ENCODE measurements at places on chromosomes 6 and 20.
A peak's percentile ranks its signal among the peaks of the same experiment; 100 is the strongest.

DNA sequence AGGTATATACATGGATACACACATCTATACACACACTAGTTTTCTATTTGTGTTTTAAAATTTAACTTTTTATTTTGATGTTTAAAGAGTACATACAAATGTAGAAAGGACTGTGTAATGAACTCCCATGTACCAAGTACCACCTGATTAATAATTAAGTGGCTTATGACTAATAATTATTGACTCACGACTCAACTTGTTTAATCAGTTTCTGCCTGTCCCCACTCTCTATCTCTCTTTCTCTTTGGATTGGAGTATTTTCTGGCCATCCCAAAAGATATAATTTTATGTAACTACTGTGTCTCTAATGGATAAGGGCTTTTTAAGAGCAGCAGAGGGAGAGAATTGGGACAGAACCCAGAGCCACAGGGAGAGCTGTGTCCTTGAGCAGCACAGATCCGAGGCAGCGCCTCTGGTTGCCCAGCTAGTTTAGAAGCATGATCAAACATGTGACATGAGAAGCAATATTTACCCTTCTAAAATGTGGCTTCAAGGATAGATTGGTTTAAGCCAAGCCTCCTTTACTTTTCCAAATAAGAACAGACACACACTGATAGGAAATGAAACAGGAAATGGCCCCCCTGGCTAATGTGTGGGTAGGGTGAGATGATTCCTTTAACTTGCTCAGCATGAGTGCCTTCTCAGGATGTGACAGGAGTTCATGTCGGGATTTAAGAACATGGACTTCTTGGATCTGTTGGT lies 81.0 kb downstream of the ERMARD start:
- no peak overlapping the region for H3K27ac ChIP-seq
- H3K4me3 ChIP-seq: no peak overlapping the region
- H3K4me1 ChIP-seq: peaks cover 36% of the 10 kb centered on the region
- H3K27me3 ChIP-seq: peaks cover 42% of the 10 kb centered on the region

DNA sequence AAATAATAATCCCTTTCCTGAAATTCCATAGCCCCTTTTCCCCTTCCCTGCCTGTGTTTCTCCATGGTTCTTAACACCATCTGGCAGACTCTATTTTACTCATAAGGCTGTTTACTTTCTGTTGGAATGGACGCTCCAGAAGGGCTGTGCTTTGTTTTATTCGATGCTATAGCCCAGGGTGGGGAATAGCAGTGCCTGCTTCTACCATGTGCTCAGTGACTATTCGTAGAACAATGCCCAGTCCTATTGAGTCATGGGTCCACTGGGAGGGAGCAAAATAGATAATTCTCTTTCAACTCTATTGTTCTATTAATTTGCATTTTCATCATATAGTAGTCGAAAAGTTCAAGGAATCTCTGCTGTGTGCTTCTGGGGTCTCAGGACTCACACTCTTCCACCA lies 565.1 kb downstream of the C6orf118 start:
- H3K27me3 ChIP-seq: peaks cover 3% of the 10 kb centered on the region
- no peak for DNase-seq
- no peak overlapping the region for H3K4me3 ChIP-seq
- H3K36me3 ChIP-seq: no peaks in the 10 kb centered on the region

- H3K4me1 ChIP-seq: peaks cover 22% of the 10 kb centered on the region
- no peak overlapping the region for H3K4me3 ChIP-seq
- no peaks in the 10 kb centered on the region for H3K36me3 ChIP-seq
- H3K27ac ChIP-seq: peak overlapping the region; percentile 83
- peaks cover 4% of the 10 kb centered on the region for H3K27me3 ChIP-seq
These were observed 541.2 kb upstream of the JARID2 start for GRCh38 chr6:14704383-14705271.

- no peak overlapping the region for H3K4me3 ChIP-seq
- no peaks in the 10 kb centered on the region for H3K36me3 ChIP-seq
- peaks cover 11% of the 10 kb centered on the region for H3K4me1 ChIP-seq
- no peak for DNase-seq
- H3K27me3 ChIP-seq: peaks cover 3% of the 10 kb centered on the region
These were observed 174.4 kb upstream of the NT5E start for GRCh38 chr6:85275338-85275985.

Data from nephron progenitor cell (in vitro differentiated cells).